ENCODE measurements at places on chromosomes 13 and 19.

- DNase-seq: no peak
These were observed 33.9 kb downstream of the ATP11A start for GRCh38 chr13:112723771-112724170.

DNA sequence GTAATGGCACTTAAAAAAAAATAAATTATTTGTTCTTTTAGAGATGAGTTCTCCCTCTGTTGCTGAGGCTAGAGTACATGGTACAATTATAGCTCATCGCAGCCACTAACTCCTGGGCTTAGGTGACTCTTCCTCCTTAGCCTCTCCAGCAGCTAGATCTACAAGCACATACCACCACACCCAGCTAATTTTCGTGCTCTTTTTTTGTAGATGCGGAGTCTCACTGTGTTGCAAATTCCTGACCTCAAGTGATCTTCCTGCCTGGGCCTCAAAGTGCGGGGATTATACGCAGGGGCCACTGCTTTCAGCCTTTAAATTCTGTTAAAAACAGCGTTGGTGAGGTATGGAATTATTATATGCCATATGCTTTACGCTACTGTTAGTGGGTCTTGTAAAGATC is 2034.0 kb downstream of the OLFM4 start:
- no peak for DNase-seq

GRCh38 chr19:31338069-31338776 is 11.0 kb downstream of the TSHZ3 start:
- no peak for DNase-seq

GRCh38 chr13:50387051-50387581 is 371.9 kb downstream of the KCNRG start:
- DNase-seq: no peak

DNA sequence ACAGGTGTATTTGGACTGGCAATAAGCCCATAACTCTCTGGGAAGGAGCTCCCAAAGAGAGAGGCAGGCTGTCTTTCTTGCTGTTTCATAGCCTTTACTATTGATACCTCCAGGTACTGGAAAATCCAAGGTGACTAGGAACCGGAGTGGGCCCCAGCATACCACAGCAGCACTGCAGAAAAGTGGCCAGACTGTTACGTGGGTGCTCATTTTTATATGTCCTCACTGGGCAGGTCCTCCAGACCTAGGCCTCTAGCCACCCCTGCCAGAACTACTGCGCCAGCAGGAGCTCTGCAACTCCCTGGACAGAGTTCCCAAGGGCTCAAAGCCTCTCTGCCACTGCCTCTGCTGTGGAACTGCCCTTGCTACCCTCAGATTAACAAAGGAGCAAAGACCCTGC is 46.4 kb downstream of the LIG4 start:
- DNase-seq: no peak

- no peak for DNase-seq
These were observed 244.8 kb upstream of the KLHL1 start for GRCh38 chr13:70353096-70353495.

GRCh38 chr19:21484631-21485030 is 20.8 kb upstream of the ZNF429 start:
- no peak for DNase-seq

DNA sequence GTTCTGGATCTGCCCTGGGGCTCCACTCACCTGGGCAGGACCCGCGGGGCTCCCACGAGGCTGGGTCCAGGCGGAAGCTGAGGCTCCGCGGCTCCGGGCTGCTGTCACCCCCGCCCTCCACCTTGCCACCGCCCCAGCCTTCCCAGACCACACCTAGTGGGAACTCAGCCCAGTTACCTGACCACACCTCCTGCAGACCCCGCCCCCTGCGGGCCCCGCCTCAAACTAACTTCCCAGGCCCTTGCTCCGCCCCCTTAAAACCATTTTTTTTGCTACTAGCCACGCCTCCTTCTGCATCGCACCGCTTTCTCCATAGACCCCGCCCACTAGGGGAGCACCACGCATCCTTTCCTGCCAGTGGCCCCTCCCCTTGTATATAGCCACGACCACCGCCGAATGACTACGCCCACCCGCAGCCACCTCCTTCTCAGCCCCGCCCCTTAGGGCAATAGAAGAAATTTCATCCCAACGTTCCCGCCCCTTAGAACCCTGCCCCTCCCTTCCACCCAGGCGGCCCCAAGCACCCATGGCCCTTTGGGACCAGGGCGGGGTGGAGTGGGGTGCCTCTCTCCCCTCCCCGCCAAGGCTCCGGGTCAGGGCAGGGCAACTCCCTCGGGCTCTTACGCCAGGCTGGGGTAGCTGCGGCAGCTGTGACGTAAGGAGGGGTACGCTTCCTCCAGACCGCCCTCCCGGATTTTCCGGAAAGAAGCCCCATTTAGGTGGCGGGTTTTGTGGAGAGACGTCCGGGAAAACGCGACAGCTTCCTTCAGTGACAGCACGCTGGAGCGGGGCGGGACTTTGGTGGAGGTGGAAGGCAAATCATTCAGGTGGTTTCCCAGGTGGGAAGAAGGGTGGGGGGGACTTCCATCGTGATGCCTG is at the start of gene SH2D3A:
Gene SH2D3A, minus strand, starts transcription at position 79 of the 879 bp plus-strand sequence. CDS start 3,687 bp downstream, outside the sequence.
- DNase-seq: peak; percentile 90

DNA sequence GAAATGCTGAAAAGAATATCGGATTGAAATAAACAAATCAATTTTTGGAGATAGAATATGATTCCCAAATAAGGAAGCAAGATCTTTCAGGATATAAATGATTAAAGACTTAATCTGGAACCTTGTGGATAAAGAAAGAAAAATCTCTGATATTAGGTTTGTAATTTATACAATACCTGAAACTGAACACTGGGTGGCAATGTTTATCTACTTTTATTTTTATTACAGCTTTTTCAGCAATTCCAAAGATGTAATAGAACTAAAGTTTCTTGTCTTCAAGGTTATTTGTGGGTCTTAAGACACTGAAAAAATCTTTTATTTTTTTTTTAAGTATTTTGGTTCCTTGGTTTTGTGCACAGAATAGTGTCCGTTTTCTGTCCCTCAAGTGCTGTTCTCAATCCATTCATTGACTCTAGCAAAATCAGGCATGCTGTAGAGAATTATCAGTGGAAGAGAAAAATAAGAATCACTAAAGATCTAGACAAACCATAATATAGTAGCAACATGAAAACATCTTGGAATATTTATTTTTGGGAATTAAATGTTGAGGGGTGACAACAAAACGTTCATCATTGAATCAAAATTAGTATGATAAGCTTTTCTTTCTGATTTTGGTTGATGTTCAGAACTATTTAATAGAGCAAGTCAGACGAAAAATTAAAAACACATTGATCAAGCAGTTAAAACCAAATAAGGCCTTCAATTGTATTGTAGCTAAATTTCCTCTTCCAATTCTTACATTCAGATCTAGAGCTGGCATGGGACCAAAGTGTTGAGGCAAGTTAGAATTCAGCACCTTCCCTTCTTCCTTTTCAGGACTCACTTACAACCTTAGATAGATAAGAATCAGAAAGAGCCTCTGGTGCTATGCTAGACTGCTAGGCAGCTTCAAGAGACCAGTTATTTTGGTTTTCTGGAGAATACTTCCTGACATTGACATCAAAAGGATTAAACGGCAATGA is 704.4 kb upstream of the PCDH20 start:
- DNase-seq: no peak

GRCh38 chr13:29324601-29325000 is 270.9 kb downstream of the SLC7A1 start:
- no peak for DNase-seq

Measured in activated T-helper 1 cell treated with anti-CD3 and anti-CD28 coated beads, Interleukin-2, amount 50 U/mL, for 16 hours (primary cell).